ENCODE measurements at places on chromosomes 6 and 20.
A peak's percentile ranks its signal among the peaks of the same experiment; 100 is the strongest.

GRCh38 chr20:59508729-59509128 lies 95.6 kb upstream of the PHACTR3 start:
- DNase-seq, result peak; percentile 51

GRCh38 chr20:32611286-32611685 lies 26.2 kb upstream of the NOL4L start:
- DNase-seq, result peak; percentile 74

DNA sequence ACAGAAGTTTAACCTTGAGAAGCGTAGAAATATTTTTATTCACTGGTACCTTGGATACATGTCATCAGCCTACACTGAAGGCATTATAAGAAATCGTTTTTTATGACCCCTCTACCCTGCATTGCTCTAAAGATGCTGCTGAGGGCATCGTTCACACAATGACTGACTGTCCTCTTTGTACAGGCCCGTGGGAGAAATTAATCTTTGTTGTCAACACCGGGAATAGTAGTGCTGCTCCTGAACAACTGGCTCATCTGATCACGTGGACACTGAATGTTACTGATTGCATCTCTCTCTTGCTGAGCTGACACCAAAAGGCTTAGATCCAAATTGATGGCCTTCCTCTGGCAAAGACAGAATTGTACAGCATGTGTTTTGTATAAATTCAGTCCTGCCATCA lies 157.1 kb upstream of the SMLR1 start:
- DNase-seq, result no peak

GRCh38 chr6:147691446-147691845 lies 183.0 kb downstream of the SAMD5 start:
- no peak for DNase-seq

GRCh38 chr6:43939281-43940070 lies 169.5 kb downstream of the VEGFA start:
- peak; percentile 40 for DNase-seq

DNA sequence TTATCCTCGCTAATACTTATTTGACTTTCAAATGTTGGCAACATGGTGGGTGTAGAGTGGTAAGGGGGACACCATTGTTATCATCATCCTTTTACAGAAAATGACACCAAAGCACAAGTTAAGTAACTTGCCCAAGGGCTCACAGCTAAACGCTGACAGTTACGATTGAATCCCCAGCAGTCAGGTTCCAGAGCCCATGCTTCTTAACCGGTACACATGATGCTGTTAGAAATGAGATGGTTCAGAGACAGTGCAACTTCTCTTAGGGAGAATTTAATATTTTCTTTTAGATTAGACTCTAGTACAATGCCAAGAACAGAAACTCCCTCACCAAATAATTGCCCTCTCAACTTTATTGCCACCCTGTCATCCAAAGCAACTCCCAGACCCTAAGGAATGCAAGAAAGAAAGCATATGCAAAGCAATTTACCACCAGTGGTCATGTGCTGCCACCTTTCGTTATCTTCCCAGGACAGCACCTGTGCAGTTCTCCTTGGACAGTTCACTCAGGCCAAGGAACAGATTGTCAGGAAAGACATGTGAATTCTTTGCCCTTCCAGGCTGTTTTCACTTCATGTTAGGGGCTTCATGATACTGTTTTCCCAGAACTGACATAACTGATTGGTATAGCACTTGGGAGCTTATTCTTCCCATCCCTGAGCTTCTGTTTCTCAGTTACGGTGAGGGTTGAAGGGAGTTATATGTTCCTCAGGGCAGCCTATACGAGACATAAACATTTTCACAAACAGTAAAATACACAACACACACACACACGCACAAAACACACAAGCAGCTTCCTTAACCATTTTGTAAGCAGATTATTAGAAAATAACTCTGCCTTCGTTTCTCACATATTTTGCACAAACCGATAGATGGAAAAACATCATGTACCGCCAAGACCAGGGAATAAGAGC lies 5.1 kb downstream of the HLA-DMA start:
- peak; percentile 72 for DNase-seq

- no peak for DNase-seq
Observed at GRCh38 chr6:7674291-7674690, 51.6 kb upstream of the BMP6 start.

- no peak for DNase-seq
Observed at GRCh38 chr6:99253271-99253670, 96.2 kb downstream of the FAXC start.

GRCh38 chr20:49186535-49187329 lies 1.4 kb downstream of the STAU1 start:
- DNase-seq, result peak; percentile 77

DNA sequence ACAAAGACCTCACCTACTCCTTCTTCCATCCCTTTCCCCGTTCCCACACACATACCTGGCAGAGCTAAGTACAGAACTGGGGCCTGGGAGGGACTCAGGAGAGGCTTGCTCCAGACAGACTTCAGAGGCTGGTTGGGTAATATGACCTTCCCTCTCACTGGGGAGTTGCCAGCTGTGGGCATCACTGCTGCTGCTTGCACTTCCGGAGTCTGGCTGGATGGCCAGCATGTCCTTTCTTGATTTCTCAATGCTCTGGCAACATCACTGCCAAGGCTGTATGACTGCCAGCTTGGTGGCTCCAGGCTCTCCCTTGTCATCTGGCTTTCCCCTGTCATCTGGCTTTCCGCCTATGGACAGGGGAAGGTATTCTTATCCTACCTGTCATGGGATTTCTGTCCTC lies 47.8 kb downstream of the CDH22 start:
- peak; percentile 34 for DNase-seq

DNA sequence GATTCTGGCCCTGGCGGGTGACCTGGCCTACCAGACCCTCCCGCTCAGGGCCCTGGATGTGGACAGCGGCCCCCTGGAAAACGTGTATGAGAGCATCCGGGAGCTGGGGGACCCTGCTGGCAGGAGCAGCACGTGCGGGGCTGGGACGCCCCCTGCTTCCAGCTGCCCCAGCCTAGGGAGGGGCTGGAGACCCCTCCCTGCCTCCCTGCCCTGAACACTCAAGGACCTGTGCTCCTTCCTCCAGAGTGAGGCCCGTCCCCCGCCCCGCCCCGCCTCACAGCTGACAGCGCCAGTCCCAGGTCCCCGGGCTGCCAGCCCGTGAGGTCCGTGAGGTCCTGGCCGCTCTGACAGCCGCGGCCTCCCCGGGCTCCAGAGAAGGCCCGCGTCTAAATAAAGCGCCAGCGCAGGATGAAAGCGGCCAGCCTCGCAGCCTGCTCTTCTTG lies 868 bp upstream of the SLC2A4RG start:
- no peak for DNase-seq

GRCh38 chr6:24696097-24696496 lies 22.9 kb downstream of the C6orf62 start:
- no peak for DNase-seq

GRCh38 chr6:32603222-32603621 lies 13.6 kb upstream of the HLA-DRB1 start:
- no peak for DNase-seq

GRCh38 chr6:11494786-11495564 lies 42.6 kb upstream of the TMEM170B start:
- DNase-seq, result no peak

Data from NB4 (cell line).